Ovary (tissue), 10 donors: ENCODE measurements at places on chromosomes 6 and 20.
A peak's percentile ranks its signal among the peaks of the same experiment; 100 is the strongest.

DNA sequence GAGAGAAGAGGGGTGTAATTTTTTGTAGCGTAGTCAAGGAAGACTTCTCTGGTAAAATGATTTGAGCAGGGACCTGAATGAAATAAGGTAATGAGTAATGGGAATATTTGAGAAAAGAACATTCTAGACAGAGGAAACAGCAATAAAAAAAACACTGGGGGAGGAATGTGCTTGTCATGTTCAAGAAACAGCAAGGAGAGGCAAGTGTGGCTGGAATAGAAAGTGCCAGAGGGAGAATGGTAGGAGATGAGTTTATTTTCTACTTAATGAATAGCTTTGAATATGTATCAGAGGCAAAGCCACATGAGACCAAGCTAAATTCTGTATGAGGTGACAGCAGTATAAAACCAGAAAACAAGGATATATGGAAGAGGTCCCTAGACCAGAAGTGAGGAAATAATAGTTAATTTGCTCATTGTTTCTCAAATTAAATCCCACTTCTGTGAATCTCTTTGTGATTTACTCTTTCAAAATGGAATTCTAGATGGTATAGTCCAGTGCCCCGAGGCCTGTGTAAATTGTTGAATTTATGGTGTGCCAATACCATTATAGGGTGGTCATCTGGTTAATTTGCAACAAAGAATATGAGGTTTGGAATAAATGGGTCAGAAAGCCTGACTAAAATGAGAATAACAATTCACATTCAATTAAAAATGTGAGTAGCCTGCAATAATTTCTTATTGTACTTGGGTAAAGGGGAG is 170.2 kb downstream of the CDKAL1 start:
- DNase-seq = no peak
- no peaks in the 10 kb centered on the region for H3K4me1 ChIP-seq
- H3K36me3 ChIP-seq = no peaks in the 10 kb centered on the region
- H3K27ac ChIP-seq = no peak overlapping the region
- no peaks in the 10 kb centered on the region for H3K27me3 ChIP-seq
- no peak overlapping the region for H3K4me3 ChIP-seq

DNA sequence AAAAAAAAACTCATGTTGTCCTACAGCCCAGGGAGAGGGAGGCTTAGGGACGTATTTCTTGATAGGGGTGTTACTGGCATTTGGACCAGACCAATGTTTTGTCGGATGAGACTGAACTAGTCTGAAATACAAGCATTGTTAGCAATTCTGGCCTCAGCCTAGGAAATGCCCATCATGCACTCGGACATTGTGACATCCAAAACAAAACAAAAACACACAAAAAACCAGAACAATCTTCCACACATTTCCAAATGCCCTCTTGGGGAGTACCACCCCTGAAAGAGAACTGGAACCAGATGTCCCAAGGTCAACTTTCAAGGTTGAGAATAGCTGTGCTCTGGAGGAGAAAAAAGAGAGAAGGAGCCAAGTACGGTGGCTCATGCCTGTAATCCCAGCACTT is 299.1 kb upstream of the JARID2 start:
- H3K36me3 ChIP-seq = no peaks in the 10 kb centered on the region
- no peaks in the 10 kb centered on the region for H3K4me1 ChIP-seq
- no peak overlapping the region for H3K27ac ChIP-seq
- no peak overlapping the region for H3K4me3 ChIP-seq
- no peaks in the 10 kb centered on the region for H3K27me3 ChIP-seq
- no peak for DNase-seq

- no peak overlapping the region for H3K27ac ChIP-seq
- no peaks in the 10 kb centered on the region for H3K27me3 ChIP-seq
- H3K36me3 ChIP-seq = no peaks in the 10 kb centered on the region
- no peak for DNase-seq
- peaks cover 1% of the 10 kb centered on the region for H3K4me1 ChIP-seq
Measured at GRCh38 chr6:45438151-45438550, 60.4 kb upstream of the SUPT3H start.

GRCh38 chr6:11810854-11811643 is 32.4 kb upstream of the ADTRP start:
- DNase-seq = no peak
- peaks cover 9% of the 10 kb centered on the region for H3K4me1 ChIP-seq
- H3K36me3 ChIP-seq = no peaks in the 10 kb centered on the region
- H3K4me3 ChIP-seq = no peak overlapping the region
- no peaks in the 10 kb centered on the region for H3K27me3 ChIP-seq

DNA sequence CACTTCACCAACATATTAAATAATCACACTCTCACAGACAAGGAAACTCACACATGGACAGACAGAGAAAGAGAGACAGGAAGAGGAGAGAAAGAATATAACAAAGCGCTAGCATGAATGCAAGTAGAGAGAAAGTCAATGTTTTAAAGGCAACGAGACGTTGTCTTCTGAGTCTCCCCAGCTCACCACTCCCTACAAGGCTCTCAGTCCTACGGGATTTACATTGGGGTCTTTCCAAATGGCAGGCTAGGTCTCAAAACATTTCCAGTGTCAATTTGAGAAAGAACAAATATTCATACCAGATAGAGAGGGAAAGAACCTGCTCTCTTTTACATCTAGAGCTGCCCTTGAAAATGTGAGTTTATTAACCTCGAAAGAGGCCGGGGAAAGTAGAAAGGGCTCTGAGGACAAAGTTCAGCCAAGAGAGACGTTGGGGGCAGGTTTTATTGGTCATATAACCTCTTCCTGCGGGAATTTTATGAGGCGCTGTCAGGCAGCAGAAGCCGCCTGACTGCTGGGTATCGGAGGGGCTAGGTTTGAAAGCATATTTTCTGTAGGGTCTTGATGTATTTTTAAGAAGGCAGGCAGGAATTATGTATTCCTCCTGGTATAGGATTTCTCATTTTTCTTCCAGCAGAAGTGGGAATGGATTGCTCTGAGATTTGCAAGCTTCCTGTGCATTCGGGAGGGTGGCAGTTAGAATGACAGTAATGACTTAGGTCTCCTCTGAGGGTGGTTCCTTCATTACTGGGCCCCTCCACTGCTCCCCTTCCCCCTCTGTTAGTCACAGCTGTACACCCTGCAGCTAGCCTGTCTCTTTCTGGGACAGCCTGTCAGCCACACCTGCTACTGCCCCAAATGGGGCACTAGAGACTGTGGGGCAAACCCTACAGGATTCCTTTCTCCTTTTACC is 34.4 kb upstream of the KIF16B start:
- H3K36me3 ChIP-seq = no peaks in the 10 kb centered on the region
- DNase-seq = no peak
- H3K4me3 ChIP-seq = no peak overlapping the region

- H3K27me3 ChIP-seq = no peaks in the 10 kb centered on the region
- H3K36me3 ChIP-seq = no peaks in the 10 kb centered on the region
- DNase-seq = no peak
- H3K4me3 ChIP-seq = no peak overlapping the region
Measured at GRCh38 chr6:6466967-6467761, 121.4 kb upstream of the LY86 start.

- H3K4me1 ChIP-seq = no peaks in the 10 kb centered on the region
- H3K36me3 ChIP-seq = no peaks in the 10 kb centered on the region
- no peaks in the 10 kb centered on the region for H3K27me3 ChIP-seq
- no peak for DNase-seq
- no peak overlapping the region for H3K4me3 ChIP-seq
Measured at GRCh38 chr6:137717074-137718073, 149.7 kb upstream of the TNFAIP3 start.

- H3K27ac ChIP-seq = no peak overlapping the region
- no peak overlapping the region for H3K4me3 ChIP-seq
- no peaks in the 10 kb centered on the region for H3K36me3 ChIP-seq
- H3K27me3 ChIP-seq = no peaks in the 10 kb centered on the region
Measured at GRCh38 chr20:11323816-11324215, 593.9 kb upstream of the BTBD3 start.

DNA sequence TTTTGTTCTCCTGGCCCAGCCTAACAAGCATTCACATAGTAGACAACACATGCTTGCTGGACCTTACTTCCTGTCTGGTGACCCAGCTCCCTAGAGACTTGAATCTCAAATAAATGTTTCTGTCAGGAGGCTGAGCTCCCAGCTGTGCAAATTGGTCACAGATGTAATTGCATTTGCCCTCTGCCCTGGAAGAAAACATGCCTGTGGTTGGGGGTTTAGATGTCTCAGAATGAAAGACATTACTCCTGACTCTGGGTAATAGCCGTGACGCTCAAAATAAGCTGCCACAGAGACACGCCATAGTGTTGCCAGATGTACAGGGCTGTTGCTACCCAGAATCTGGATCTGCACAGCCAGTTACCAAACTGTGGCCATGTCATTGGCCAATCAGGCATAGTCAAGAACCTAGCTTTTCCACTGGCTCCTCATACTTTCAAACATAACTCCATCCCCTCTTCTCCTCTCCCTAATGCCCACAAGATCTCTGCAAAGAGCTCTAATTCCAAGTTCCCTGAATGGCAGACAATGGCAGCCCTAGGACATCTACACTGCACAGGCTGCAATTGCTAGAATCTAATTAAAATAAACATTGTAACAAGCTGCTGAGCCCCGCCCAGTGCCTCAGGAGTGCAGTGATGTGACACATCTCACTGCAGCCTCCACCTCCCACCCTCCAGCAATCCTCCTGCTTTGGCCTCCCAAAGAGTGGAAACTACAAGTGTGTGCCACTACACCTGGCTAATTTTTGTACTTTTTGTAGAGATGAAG is 32.8 kb upstream of the GMPR start:
- no peaks in the 10 kb centered on the region for H3K27me3 ChIP-seq
- no peak overlapping the region for H3K27ac ChIP-seq
- DNase-seq = no peak
- no peaks in the 10 kb centered on the region for H3K36me3 ChIP-seq
- H3K4me3 ChIP-seq = no peak overlapping the region

DNA sequence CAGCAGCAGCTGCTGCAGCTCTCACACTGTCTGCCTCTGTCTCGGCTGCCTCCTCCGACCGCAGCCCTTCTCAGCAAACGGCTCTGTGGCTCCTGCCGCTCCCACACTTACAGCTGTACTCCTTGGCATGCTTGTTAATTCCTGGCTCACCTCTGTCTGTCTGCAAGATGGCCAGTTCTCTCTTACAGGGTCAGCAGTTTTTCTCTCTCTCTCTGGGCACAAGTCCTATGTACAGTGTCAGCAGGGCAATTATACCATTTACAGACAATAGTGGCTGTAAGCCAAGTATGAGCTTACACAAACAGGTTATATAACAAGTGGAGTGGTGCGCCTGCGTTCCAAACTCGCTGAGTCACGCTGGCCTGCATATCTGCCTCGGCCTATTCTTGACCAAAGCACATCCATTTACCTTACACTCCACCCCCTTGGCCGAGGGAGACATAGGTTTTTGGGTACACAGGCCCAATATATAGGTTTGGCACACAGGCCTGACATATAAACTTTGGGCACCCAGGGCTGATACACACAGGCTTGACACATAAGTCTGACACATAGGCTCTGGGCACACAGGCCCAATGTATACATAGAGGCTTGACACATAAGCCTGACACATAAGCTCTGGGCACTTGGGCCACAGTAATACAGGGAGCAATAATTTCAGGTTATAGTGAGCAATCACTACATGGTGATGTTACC is 4.4 kb downstream of the ZKSCAN3 start:
- H3K36me3 ChIP-seq = no peaks in the 10 kb centered on the region
- peak overlapping the region; percentile 35 for H3K4me3 ChIP-seq
- DNase-seq = peak; percentile 70
- peak overlapping the region; percentile 83 for H3K27ac ChIP-seq
- peaks cover 7% of the 10 kb centered on the region for H3K4me1 ChIP-seq

DNA sequence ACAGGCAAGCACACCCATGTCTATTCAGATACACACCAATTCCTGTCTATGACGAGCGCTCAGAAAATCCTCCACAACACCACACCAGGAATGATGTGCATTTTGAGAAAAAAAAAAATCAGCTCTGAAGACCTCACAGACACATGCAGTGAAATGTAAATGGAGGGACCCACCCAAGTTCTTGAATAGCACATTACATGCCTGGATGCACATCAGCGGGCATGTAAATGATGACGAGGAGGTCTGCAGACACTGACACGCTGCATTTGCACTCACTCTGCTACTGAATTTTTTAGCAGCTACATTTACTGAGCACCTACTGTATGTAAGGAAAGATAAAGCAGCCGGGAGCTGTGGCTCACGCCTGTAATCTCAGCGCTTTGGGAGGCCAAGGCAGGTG is 14.7 kb downstream of the NRSN2 start:
- H3K27me3 ChIP-seq = no peaks in the 10 kb centered on the region
- no peaks in the 10 kb centered on the region for H3K36me3 ChIP-seq
- DNase-seq = no peak

DNA sequence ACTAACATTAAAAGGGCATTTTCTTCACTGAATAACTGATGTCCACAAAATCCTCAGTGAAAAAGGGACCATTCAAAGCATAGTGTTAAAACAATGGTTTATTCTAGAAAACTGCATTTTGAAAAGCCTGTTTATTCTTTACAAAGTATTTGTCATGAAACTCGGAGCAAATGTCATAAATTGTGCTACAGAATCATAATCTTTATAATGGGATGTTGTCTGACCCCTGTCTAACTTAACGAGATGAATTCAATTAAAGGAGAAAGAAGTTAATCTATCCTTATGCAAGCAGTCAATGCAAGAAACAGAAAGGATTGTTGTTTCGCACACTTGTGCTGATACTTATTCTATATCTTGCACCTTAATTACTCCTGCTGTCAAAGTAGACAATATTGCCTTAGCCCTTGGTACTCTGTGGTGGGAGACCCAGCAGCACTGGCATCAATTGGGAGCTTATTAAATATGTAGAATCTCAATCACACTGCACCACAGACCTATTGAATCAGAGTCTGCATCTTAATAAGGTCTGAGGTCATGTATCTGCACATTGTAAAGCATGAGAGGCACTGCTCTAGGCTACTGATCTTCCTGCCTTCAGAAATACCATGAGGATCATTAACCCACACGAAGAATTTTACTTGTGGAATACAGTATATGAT is 708.3 kb downstream of the HDGFL1 start:
- no peak overlapping the region for H3K27ac ChIP-seq
- no peaks in the 10 kb centered on the region for H3K4me1 ChIP-seq
- DNase-seq = no peak
- H3K36me3 ChIP-seq = no peaks in the 10 kb centered on the region
- no peaks in the 10 kb centered on the region for H3K27me3 ChIP-seq

DNA sequence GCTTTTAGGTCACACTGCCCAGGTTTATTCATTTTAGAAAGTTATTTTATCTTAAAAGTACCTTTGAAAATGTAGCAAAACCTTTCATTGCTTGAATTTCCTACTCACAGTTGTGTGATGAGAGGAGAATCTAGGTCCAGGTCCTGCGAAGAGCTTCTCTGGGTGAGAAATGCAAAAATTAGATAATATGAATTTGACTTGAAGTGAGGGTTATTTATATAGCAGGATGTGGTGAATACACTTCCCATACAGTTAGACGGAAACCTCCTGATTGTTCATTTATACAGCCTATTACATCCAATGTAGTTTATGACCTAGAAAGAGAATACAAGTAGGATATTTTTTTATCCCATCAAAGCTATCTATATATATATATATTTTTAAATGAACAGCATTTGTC is 30.5 kb downstream of the CDKAL1 start:
- H3K4me1 ChIP-seq = peaks cover 1% of the 10 kb centered on the region
- H3K27me3 ChIP-seq = no peaks in the 10 kb centered on the region
- H3K27ac ChIP-seq = no peak overlapping the region
- DNase-seq = no peak
